ENCODE measurements at places on chromosomes 7 and 10.

DNA sequence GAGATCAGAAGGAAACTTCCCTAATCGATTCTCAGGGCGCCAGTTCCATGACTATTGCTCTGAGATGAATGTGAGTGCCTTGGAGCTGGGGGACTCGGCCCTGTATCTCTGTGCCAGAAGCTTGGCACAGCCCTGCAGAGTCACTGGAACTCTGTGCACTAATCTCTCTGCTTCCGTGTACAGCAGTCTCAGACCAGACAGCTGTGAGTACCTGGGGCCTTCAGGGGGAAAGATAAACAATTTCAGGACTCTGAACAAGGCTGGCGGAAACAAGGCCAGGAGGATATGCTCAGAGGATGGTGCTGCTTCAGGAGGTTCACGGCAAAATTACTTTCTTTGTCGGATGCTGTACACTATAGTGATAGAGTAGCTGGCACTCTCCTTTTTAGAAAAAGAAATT, 131.7 kb upstream of the PRSS58 start:
- no peak for DNase-seq

DNA sequence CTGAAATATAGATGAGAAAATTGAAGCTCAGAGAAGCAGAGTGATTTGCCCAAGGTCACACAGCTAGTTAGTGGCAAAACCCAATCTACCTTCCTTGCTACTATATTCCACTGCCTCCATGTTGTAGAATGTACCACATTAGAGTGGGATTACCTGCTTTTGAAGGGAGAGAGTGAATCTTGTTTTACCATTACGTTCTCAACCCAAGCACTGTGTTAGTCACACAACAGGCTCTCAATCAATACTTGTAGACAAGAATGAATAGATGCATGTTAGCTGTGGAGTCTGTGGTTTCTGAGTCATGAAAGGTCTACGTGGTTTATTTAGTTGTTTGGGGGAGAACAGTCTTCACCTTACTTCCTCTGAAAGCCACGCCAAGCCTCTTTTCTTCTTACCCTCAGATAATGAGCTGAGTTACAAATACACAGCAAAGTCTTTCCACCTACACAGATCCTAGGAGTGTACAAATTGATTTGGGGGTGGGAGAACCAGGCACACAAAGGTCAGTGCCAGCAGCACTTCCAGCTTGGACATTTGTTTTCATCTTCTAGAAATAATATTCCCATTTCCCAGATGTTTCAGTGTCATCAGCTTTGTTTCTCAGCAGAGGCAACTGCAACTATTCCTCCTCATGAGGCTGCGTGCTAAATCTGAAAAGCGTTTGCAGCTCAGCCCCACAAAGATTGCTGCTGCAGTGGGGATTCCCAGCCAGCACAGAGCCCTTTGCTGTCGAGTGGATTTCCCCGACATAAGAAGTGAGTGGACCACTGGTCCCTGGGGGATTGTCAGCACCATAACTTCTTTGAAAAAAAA, 71.5 kb upstream of the ADO start:
- DNase-seq = no peak

GRCh38 chr7:3259711-3260400, 41.2 kb upstream of the SDK1 start:
- no peak for DNase-seq

- DNase-seq = peak; percentile 35
Observed at GRCh38 chr10:23191764-23192711, at the start of gene PTF1A. PTF1A (plus strand) TSS chr10:23192312; CDS start chr10:23192531, 219 bp downstream.

DNA sequence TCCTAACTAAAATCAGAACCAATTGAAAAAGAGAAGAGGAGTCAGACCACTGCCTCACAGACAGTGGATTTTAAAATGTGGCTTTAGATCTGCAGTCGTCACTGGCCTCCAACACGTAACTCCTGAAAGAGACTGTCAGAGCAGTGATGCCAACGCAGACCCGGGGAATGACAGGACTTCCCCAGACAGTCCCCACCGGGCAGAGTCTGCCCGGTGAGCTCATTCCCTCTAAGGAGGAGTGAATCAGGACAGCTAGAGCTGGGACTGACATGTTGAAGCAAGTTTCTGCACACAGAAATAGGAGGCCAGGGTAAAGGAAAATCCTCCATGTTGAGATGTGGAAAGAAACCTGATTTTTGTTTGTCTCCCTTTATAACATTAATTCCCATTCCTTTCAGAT, 105.0 kb downstream of the TES start:
- DNase-seq = no peak

DNA sequence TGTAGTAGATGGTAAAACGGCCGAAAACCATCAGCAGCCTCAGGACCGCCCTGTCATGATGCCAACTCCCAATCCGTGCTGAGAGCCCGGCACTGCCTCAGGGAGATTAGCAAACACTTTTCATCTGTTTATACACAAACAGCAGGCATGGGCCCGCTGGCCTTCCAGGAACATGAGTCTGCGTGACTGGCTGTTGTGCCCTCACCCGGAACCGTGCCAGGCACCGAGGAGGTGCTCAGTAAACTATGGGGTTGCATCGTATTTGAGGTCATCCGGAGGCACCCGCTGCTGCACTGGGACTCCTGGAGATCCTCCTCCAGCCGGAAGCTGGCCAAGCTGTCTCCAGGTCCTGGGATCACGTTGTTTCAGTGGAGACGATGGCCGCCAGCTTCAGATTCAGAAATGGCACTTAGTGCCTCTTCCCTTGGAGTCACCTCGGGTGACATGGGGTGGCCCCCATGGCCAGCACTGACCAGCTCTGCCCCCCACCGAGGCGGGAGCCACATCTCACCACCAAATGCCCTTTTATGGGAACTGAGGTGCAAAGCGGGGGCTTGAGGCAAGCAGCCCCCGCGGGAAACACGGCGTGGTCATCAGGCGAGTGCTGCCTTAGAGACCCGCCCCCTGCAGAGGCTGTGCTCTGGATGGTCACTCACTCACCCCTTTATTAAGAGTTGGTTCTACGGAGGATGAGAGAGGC, 585.9 kb downstream of the PTPRN2 start:
- DNase-seq = peak; percentile 76
